ENCODE measurements at places on chromosomes 13 and 19. TPM values are rescaled to one million over a fixed set of nuclear protein-coding genes. Genes with fewer than 3 reads are reported as not detected.

Gene ERICH4
- not detected for total RNA-seq

Gene ZNF709
- total RNA-seq: 3.7 TPM

Gene LENG9
- 2.8 TPM for total RNA-seq

Gene DNAJC3
- 17.7 TPM for total RNA-seq

Gene ZNF440
- 6.8 TPM for total RNA-seq

Gene FGF21
- not detected for total RNA-seq

All from CD4-positive, alpha-beta T cell (primary cell).